ENCODE measurements at places on chromosomes 2 and 18.

GRCh38 chr2:26072925-26073768, 39.3 kb downstream of the RAB10 start:
- no peak for DNase-seq

DNA sequence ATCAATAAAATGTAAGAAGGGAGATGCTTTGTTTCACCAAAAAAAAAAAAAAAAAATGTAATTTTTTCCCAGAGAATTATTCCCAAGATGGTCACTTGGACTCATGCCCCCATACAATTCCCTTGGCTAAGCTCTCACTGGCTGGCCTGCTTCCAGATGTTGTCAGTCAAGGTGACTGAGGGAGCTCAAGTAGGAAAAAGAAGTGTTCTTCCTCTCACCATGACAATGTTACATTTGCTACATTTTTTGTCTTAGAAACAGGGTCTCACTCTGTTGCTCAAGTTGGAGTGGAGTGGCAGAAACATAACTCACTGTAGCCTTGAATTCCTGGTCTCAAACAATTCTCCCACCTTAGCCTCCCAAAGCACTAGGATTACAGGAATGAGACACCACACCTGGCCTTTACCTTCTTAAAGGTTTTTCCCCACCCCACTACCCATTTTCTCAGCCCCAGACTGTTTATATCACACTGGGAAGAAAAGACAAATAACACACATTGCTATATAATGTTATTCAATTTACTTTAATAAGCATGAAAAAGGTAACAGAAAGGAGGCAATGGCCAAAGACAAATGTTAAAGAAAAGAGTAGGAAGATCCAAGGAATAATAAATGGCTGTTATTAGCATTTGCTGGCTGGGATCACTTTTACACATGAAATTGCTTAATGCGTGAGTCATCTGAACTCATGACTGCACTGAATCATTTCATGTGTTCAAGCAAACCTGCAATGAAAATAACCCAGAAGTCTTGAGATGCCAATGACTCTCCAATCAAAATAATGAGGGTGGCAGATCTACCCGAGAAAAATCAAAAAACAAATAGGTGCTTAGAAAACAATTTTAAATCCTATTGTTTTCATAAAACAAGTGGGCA, 45.2 kb downstream of the ACVR1 start:
- DNase-seq = no peak

DNA sequence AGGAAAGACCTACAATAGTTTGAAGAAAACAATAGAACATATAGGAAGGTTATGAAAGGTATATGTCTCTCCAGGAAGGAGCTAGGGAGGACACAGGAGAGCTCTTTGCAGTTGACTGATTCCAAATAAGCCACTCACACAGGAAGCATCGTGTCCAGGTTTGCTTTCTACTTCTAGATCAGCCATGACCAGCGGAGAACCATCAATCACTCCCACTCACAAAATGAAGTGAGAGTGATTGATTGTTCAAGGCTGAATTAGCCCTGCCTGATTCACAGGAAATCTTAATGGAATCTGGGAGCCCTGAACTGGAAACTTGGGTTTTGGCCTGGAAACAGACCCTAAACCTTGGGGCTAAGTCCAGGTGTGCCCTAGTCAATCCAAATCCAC, 1292.2 kb upstream of the ZEB2 start:
- DNase-seq = no peak

DNA sequence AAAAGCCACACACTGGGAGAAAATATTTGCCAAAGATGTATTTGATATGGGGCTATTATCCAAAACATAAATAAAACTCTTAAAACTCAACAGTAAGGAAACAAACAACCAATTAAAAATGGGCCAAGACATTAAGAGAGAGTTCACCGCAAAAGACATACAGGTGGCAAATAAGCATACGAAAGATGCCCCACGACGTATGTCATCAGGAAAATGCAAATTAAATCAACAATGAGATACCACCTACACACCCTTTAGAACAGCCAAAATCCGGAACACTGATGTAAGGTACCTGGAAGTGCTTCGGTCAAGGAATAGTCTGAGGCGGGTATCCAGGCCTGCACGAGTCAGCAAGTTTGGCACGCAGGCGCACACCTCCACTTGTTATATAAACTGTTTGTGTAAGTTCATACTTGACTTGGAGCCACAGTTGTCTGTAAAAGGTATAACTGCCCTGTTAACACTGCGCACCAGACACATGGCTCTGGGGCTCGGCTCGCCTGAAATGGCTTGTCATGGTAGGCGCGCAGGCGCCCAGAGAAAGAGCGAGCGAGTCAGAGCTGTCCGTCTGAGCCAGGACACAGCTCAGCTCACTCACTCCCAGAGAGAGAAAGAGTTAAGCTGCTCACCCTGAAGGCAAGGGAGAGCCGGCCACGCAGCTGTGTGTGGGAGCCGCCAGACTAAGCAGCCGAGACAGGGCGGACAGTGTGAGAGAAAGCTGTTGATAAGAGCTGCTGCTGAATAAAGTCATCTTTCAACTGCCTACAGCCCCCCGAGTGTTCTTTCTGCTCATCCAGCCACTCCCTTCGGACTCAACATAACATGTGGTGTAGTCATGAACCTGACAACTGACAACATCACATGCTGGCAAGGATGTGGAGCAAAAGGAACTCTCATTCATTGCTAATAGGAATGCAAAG, 87.3 kb downstream of the HNRNPLL start:
- DNase-seq = no peak

DNA sequence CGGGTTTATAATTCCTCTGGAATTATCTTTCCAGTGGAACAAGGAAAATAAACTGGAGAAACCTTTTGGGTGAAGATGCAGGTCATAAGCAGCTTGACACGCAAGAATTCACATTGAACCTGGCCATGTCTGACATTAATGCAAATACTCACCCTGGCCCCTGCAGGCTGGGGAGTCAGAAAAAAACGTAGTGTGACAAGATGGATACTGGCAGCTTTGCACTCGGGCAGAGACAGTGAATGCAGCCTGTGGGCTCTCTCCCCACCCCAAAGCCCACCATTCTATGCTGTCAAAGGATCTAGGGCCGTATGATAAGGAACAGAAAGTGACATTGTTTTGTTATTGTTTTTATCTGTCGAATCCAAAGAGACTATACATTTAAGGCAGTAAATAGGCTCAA, 223.1 kb downstream of the RBM43 start:
- DNase-seq = no peak

GRCh38 chr18:10518595-10519255, 7.1 kb upstream of the NAPG start:
- no peak for DNase-seq

DNA sequence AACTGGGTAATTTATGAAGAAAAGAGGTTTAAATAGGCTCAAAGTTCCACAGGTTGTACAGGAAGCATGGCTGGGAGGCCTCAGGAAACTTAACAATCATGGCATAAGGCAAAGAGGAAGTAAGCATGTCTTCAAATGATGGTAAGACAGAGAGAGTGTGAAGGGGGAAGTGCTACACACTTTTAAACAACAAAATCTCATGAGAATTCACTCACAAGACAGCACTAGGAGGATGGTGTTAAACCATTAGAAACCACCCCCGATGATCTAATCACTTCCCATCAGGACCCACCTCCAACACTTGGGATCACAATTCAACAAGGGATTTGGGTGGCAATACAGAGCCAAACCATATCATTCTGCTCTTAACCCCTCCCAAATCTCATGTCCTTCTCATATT, 34.9 kb downstream of the CFAP210 start:
- DNase-seq = no peak

DNA sequence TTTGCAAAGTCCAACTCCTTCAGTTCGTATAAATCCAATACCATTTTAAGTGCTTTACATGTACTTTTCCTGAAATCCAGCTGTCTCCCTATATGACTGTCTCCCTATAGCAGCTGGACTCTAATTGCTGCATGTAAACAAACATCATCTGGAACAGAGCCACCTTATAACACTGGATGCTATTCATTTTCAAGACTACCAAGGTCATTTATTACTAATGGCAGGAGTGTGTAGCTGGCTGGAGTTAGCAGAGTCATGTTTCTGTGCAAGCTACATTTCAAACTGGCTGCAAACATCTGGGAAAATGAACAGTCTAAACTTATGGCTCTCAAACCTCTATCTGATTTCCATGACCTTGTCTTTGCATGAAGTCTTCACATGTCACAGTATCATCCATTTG, 575.2 kb downstream of the PIK3C3 start:
- no peak for DNase-seq

DNA sequence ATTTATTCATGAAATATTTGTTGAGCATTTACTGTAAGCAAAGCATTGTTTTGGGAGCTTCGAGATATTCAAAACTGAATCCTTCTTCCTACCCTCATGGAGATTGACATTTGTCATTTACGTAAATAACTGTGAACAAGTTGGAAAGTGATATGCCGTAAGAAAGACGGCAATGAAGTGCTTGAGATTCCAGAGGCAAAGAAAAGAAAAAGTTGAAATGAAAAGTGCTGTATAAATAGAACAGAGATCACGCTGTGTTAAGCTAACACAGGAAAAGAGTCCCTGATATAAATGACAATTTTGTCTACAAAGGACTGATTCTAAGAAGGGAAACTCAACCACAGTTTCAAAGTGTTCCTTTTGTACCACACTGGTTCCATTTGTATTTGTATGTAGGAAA, 1.8 kb downstream of the CHRNA1 start:
- DNase-seq = no peak

DNA sequence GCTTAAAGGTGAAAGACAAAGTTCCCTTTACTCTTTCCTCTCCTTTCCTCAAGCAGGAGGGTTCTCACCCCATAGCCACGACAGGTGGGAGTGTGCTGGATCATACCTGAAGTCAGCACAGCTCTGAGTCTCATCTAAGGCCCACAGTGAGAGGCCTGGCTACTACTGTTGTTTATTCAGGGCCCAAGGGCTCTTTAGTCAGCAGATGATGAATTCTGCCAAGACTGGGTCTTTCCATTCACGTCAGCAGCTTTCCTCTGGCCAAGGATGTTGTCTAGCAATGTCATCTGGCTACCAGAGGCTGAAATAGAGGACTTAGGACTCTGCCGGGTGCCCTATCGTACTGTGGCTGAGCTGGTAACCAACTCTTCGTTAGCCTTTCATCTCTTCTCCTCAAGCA, 308.4 kb upstream of the THUMPD2 start:
- DNase-seq = no peak

Measured in activated CD4-positive, CD25-positive, alpha-beta regulatory T cell (primary cell).